GM12878 (cell line): ENCODE measurements at places on chromosomes 7 and 10. TPM values are rescaled to one million over a fixed set of nuclear protein-coding genes. Genes with fewer than 3 reads are reported as not detected.

The POU6F2 gene
- total RNA-seq = not detected in 2 replicates

GRCh38 chr10:4215963-4216575 is 431.1 kb upstream of the KLF6 start:
- no peaks in the 10 kb centered on the region for H3K36me3 ChIP-seq
- no peak overlapping the region for H3K4me3 ChIP-seq
- no peaks in the 10 kb centered on the region; the same call in 1 of the 2 replicates for H3K27me3 ChIP-seq

DNA sequence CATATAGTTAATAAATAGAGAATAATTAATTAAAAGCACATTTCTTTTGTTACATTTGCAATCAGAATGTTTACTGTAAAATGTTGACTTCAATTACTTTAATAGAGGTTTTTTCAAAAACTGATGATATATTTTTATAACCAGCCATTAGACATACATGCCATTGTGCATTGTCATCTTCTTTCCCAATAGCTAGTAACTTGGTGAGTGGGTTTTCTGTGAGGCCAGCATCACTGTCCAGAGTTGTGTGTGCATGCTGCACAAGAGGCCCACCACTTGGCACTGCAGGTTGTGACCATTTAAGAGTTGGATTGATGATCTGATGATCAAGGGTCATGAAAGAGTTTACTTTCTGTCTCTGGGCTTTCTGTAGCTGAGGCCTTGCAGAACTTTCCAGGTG is 46.5 kb downstream of the TFEC start:
- H3K36me3 ChIP-seq = no peaks in the 10 kb centered on the region
- DNase-seq = no peak
- no peaks in the 10 kb centered on the region for H3K27me3 ChIP-seq
- H3K4me1 ChIP-seq = no peaks in the 10 kb centered on the region
- H3K27ac ChIP-seq = no peak overlapping the region

DNA sequence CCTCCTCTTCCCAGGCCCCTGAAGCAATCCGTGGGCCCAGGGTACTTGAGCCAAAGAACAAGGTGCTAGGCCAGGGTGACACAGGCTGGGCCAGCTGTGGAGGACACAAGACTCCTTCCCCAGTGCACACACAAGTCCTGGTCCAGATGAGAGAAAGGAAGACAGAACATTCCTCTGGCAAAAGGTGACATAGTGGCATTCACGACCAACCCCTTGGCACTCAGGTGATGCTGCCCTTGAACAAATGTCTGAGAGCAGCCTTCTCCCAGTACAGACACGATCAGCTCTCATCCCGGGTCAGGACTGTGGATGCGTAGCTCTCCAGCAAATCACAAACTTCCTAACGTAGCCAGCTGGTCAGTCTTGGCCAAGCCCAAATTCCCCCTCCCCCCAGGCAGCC is 118.5 kb downstream of the OAT start:
- H3K27ac ChIP-seq = no peak overlapping the region
- no peaks in the 10 kb centered on the region for H3K27me3 ChIP-seq
- no peak overlapping the region for H3K4me3 ChIP-seq
- no peaks in the 10 kb centered on the region for H3K4me1 ChIP-seq
- no peaks in the 10 kb centered on the region for H3K36me3 ChIP-seq
- no peak for DNase-seq

DNA sequence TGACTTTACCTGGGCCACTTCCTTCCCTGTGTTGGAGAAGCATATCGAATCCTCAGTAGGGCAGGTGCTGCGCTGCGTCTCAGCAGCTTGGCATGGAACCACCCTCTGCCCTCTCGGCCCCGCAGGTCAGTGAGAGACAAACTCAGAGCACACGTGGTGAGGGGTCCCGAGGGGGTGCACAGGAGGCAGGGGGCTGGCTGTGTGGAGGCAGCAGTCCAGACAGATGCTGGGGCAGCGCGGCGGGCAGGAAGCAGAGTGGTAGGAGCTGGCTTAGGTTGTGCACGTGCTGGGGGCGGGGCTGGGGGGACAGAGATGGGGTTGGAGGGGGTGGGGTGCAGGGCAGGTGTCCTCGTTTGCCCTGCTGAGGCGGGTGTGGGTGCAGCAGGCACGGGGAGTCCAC is 33.1 kb downstream of the NUB1 start:
- H3K27ac ChIP-seq = no peak overlapping the region
- no peaks in the 10 kb centered on the region for H3K27me3 ChIP-seq
- H3K4me3 ChIP-seq = no peak overlapping the region
- DNase-seq = no peak
- peaks cover 7% of the 10 kb centered on the region for H3K36me3 ChIP-seq
